GM12864 (cell line): ENCODE measurements at places on chromosomes 1 and 21.

DNA sequence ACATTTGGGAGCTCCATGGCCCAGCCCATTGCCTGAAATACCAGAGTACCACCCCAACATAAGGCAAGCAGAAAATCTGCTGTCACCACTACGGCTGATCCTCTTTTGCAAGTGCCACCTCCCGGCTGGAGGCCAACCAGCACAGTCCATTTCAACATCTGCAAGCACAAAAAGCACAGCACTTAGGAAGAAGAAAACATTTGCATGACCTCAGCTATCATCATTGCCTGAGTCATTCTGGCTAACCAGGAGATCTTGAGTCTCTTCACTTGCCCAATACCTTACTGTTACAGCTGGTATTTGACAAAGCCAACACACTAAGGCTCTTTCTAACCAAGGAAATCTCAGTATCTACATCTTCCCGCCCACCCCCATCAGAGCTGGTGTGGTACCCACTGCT lies 55.9 kb downstream of the NEK7 start:
- no peak for DNase-seq

GRCh38 chr1:171140401-171140800 lies 44.7 kb upstream of the FMO2 start:
- DNase-seq: no peak

DNA sequence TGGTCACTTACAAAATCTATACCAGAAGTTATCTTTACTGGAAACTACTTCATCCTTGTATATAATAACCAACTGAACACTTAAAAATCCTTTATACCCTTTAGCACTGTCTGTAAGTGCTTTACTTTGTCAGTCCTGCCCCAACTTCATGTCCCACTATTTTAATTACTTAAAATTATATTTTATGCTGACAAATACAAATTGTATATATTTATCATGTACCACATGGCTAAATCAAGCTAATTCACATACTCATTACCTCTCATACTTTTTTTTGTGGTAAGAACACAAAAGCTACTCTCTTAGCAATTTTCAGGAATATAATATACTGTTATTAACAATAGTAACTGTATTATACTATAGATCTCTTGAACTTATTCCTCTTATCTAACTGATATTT lies 63.0 kb downstream of the EVI5 start:
- no peak for DNase-seq

- no peak for DNase-seq
These were observed 7.1 kb upstream of the PTTG1IP start for GRCh38 chr21:44880405-44881197.

DNA sequence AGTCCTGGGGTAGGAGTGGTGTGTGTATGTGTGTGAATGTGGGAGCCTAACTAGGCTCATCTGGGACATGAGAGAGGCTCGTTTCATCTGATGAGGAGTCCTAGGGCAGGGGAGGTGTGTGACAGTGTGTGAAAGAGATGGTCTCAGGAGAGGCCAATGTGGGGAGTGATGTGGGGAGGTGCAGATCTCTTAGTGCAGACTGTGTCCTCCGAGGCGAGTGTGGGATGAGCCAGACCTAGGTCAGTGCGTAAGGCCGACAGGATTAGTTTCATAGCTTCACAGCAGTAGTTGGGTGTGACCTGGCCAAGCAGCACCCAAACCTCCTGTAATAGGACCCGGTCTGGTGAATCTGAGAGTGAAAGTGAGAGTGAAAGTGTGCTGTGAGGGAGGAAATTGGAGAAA lies 94.7 kb downstream of the LIPI start:
- DNase-seq: peak; percentile 12

- peak; percentile 50 for DNase-seq
These were observed 2.0 kb upstream of the PIP5K1A start for GRCh38 chr1:151196292-151196800.

GRCh38 chr1:209616366-209617046 lies 33.0 kb downstream of the CAMK1G start:
- no peak for DNase-seq

GRCh38 chr1:198679535-198680173 lies 40.8 kb downstream of the PTPRC start:
- no peak for DNase-seq

DNA sequence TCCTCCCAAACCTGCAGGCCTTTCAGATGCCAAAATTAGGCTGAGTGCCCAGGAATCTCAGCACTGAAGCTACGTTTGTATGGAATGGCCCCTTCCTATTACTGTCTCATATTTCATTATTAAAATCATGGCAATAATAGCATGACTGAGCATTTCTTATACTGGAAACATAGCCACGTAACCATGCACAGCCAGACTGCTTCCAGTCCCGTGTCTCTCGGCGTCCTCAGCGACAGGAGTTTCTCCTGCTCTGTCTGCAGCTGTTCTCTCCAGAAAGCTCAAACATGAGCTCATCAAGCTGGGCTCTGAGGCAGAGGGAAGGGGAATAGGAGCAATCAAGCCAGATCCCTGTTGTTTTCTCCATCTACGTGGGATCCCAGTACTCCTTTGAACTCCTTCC lies 104.0 kb downstream of the CDC7 start:
- DNase-seq: no peak

DNA sequence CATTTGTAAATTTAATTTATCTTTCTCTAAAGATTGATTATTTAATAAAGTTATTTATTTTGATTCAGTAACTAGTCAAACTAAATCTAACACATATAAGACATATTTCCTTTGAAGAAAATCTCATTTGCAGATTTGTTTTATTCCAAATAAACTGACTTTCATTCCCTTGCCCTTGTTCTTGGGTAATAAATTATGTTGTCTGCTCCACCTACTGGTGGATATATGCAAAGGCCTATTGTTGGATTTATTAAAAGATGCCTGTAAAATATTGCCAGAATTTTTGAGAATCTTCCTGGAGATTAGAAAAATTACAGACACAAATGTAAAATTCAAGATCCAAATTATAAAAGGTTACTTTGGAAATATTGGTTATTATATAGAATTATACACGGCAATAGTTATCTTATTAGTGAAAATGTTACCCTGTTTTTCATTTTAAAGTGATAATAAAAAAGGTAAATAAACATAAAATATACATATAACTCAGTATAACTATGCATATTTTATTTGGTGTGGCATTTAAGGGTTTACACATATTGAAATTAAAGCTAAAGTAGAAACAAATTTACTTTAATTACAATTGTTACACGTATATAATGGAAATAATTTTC lies 116.1 kb downstream of the SPATA17 start:
- no peak for DNase-seq

DNA sequence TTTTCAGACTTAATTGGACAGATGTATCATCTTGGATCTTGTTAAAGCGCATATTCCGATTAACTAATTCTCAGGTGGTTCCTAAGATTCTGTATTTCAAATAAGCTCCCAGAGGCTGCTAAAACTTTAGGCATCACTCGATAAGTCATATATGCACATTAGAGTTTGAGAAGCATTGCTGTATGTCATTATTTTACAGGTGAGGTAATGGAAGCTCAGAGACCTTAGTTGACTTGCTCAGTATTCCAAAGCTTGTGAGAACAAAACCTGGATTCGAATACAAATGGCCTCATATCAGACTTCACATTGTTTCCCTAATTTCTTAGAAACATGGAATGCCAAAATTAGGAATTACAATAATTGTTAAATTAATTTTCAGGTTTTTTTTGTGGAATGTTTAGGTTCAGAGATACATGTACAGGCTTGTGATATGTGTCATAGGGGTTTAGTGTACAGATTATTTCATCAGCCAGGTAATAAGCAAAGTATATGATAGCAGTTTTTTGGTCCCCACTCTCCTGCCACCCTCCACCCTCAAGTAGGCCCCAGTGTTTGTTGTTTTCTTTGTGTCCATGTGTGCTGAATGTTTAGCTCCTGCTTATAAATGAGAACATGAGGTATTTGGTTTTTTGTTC lies 96.8 kb downstream of the XPR1 start:
- DNase-seq: no peak

DNA sequence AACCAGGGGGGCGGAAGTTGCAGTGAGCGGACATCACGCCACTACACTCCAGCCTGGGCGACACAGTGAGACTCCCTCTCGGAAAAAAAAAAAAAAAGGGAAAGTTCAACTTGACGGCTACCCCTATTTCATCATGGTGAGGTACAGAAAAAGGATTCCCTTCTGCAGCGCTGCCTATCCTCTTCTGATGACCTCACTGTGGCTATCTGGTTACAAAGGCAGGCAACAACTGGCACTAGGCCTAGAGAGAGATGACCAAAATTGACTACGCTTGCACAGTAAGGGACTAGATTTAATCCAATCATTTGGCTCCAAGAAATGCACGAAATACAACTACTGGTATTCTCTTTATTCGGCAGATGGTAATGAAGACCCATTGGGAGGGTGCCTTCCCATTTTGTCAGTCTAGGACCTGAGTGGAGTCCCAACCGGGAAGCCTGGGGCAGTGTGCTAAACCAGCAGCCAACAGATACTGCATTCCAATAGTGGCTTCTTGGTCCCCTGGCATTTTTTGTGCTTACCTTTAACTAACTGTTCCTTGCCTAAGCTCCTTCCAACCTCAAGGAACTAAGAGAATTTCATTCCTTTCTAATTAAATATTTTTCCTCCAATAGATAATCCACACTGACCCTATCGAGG lies 36.6 kb downstream of the ITPKB start:
- DNase-seq: no peak

DNA sequence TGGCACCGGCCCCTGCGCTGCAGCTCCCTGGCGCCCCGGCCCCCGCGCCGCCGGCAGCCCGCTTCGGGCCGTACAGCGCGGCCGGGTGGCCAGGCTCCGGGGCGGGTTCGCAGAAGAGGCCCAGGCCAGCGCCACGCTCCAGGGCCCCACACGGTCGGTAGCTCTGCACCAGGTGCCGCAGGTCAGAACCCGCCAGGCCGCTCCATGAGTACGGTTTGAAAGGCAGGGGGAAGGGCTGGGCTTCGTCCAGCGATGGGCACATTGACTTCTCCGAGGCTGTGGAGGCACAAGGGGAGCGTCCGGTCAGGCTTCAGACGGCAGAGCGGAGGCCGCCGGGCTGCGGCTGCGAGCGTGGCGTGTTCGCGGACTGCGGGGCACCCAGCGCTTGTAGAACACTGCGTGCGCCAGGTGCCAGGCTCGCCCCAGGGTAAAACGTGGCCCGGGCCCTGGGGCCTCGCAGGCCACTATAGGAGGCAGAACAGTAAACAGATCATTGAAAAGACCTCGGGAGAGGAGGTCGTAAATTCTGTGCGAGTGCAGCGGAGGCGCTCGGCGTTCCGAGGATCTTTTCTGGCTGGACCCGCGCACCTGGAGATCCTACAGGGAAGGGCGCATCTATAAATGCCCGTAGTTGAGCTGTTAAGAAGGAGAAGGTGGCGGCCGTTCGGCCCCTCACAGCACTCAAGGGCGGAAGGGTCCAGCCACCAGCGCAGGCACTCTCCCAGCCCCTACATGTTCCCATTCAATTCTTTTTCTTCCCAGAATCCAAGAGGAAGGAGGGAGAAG lies 5.7 kb downstream of the GFI1 start:
- no peak for DNase-seq

GRCh38 chr1:219119839-219120238 lies 53.8 kb upstream of the LYPLAL1 start:
- DNase-seq: no peak

- DNase-seq: no peak
These were observed 53.2 kb downstream of the LACTBL1 start for GRCh38 chr1:22919341-22920025.

- no peak for DNase-seq
These were observed 137.3 kb upstream of the USH2A start for GRCh38 chr1:216560527-216560926.

GRCh38 chr1:61910035-61910434 lies 167.8 kb downstream of the PATJ start:
- no peak for DNase-seq

- DNase-seq: no peak
These were observed 37.6 kb downstream of the ZBTB40 start for GRCh38 chr1:22489278-22489677.

DNA sequence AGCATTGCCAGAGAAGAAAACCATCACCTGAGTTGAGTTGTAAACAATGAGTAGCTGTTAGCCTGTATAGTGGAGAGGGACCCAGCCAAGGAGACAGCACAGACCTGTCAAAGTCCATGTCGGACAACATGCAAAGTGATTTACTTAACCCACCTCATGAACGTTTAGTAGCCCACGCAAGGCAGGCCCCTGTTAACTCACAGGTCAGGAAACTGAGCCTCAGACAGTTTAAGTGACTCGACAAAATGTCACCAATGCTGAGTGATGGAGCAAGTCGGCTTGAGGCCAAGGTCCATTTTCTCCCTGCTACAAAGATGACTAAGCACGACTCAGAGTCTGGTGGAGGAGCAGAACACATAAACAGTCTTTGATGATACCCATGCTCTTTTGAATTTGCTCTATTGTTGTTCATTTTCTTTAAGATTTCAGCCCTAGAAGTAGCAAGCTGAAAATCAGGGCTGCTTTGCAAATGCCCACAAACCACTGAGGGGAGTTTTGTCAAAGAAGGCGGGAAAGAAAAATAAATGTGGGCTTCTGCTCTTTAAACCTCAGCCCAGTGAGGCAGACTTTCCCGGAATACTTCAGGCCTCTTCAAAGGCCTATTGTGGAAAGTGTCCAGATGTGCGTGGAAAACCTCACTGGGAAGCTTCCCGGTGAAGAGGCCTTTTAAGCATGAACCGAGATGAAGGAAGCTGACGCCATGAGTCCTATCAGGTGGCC lies 83.8 kb upstream of the HOOK1 start:
- DNase-seq: no peak

DNA sequence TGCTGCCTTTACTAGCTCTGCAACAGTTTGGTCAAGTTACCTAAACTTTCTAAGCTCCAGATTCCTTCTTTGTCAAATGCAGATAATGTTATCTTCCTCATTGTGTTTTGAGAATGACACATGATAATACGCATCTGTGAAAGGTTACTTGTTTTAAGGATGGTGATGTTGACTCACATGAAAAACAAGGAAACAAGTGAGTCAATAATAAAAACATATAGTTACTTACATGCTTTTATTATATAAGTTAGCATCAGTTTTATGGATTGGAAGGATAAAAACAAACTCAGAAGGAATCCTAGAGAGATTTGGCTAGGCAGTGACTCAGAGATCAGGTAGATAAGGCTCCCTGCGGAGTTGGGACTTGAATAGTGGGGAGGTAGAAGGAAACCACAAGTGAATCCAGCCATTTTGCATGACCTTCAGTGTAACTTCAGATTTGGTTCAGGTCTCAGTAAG lies 144.6 kb downstream of the LMO4 start:
- DNase-seq: no peak

DNA sequence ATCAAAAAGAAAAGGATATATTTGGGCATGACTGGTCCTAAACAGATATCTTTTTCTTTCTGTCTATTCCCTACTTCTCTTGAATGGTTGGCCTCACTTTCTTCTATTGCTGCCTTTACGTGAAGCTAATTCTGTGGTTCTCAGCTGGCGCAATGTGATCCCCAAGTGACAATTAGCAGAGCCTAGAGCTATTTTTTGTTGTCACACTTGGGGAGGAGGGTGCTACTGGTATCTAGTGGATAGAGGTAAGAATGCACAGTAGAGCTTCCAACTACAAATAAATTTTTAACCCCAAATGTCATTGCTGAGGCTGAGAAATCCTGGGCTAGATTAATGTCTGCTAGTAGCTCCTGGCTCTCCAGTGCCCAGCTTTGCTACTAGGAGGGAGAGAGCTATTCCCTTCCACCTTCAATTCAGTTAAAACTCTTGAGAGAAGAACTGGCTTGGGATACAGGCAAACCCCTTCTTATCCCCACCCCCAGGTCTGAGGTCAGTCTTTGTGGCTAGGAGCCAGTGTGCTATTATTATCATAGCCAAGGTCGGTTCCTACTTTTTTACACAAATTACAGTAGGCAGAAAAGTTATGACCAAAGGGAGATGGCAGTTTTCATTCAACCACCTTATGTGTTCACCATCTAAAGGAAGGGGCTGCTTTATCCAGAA lies 102.1 kb downstream of the SNX7 start:
- no peak for DNase-seq
